Type B pancreatic cell (in vitro differentiated cells): ENCODE measurements at places on chromosomes 16 and 17. TPM values are rescaled to one million over a fixed set of nuclear protein-coding genes. Genes with fewer than 3 reads are reported as not detected.

UTS2R gene
- 0.21 and 0.97 TPM in 2 replicates for total RNA-seq

DNA sequence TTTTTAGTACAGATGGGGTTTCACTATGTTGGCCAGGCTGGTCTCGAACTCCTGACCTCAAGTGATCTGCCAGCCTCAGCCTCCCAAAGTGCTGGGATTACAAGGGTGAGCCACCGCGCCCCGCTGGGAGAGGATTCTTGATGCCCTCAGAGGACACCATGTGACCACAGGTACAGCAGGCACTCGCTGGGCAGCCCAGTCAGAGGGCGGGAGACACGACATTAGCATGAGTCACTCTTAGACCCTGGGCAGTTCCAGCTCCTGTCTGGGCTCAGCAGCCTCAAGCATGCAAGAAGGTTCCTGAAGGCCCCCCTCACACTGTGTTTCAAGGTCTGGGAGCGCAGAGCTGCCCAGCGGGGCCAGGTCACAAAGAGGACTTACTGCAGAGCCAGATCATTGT lies 11.9 kb downstream of the STAC2 start:
- no peak for DNase-seq

DNA sequence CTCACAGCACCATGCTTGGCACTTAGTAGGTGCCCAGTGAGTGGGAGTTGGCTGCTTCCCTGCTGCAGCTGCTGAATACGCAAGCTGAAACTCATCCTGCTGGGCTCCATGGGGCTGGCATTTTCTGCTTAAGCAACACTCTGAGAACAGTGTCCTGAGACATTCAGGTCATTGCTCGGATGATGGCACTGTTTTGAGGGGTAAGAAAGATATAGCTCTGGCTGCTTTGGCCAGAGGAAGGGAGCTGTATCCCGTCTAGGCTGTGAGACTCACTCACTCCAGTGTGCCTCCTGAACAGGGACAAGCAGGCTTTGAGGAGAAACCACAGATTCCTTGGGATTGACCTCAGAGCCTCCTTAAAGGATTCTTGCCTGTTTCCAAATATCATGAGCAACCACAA lies 120.5 kb downstream of the CLEC16A start:
- DNase-seq: no peak

GRCh38 chr17:45818699-45819098 lies 26.0 kb upstream of the SPPL2C start:
- DNase-seq: no peak

GRCh38 chr16:84496991-84497390 lies 7.5 kb downstream of the MEAK7 start:
- no peak for DNase-seq

GRCh38 chr16:82824408-82824807 lies 197.6 kb downstream of the CDH13 start:
- no peak for DNase-seq

GRCh38 chr17:8005357-8005756 lies 2.9 kb downstream of the GUCY2D start:
- DNase-seq: no peak

- DNase-seq: no peak
These were observed 329.6 kb downstream of the SNX29 start for GRCh38 chr16:12305847-12306801.

- no peak for DNase-seq
These were observed 130.1 kb upstream of the SEC14L1 start for GRCh38 chr17:77010667-77011066.
